ENCODE measurements at places on chromosomes 12 and 14. TPM values are rescaled to one million over a fixed set of nuclear protein-coding genes. Genes with fewer than 3 reads are reported as not detected.

GPRC5A gene
- polyA plus RNA-seq, result 19.0 TPM

SLC2A14 gene
- polyA plus RNA-seq, result 0.29 TPM

NTN4 gene
- 98.6 TPM for polyA plus RNA-seq

RASSF9 gene
- polyA plus RNA-seq, result 15.3 TPM

GSKIP gene
- 30.9 TPM for polyA plus RNA-seq

PLEKHG7 gene
- polyA plus RNA-seq, result 1.1 TPM

GPX2 gene
- polyA plus RNA-seq, result 0.59 TPM

PIP4P1 gene
- 36.9 TPM for polyA plus RNA-seq

TOMM20L gene
- polyA plus RNA-seq, result 2.1 TPM

CYP46A1 gene
- polyA plus RNA-seq, result 4.6 TPM

LTBP2 gene
- 6.0 TPM for polyA plus RNA-seq

SERPINA10 gene
- polyA plus RNA-seq, result 0.06 TPM

FOXM1 gene
- polyA plus RNA-seq, result 26.6 TPM

KRT8 gene
- polyA plus RNA-seq, result 202 TPM

AQP2 gene
- 435 TPM for polyA plus RNA-seq

LPAR5 gene
- 0.96 TPM for polyA plus RNA-seq

SLC7A7 gene
- 106 TPM for polyA plus RNA-seq

FGF23 gene
- polyA plus RNA-seq, result 0.03 TPM

GALNT9 gene
- 9.6 TPM for polyA plus RNA-seq

PAX9 gene
- 0.37 TPM for polyA plus RNA-seq

TAS2R8 gene
- not detected for polyA plus RNA-seq

BMP4 gene
- 54.1 TPM for polyA plus RNA-seq

RNF34 gene
- 43.9 TPM for polyA plus RNA-seq

KRT72 gene
- 0.12 TPM for polyA plus RNA-seq

YARS2 gene
- 31.1 TPM for polyA plus RNA-seq

NTS gene
- 4.1 TPM for polyA plus RNA-seq

MOAP1 gene
- 46.5 TPM for polyA plus RNA-seq

ZDHHC22 gene
- polyA plus RNA-seq, result 0.79 TPM

VASH1 gene
- 34.3 TPM for polyA plus RNA-seq

SLCO1B1 gene
- not detected for polyA plus RNA-seq

TSHR gene
- polyA plus RNA-seq, result 0.17 TPM

OR4E2 gene
- not detected for polyA plus RNA-seq

ERBB3 gene
- 96.1 TPM for polyA plus RNA-seq

ANKRD33 gene
- 0.36 TPM for polyA plus RNA-seq

CACNA1C gene
- 13.1 TPM for polyA plus RNA-seq

CNTN1 gene
- polyA plus RNA-seq, result 45.2 TPM

TEP1 gene
- polyA plus RNA-seq, result 20.7 TPM

CLEC4E gene
- 2.9 TPM for polyA plus RNA-seq

PROX2 gene
- 1.2 TPM for polyA plus RNA-seq

RD3L gene
- polyA plus RNA-seq, result not detected

POP5 gene
- 55.8 TPM for polyA plus RNA-seq

Measured in renal cortex interstitium (tissue), 15 donors.